H9 (cell line): ENCODE measurements at places on chromosomes 3 and 15. TPM values are rescaled to one million over a fixed set of nuclear protein-coding genes. Genes with fewer than 3 reads are reported as not detected.

- H3K4me3 ChIP-seq: no peak overlapping the region
- peaks cover 3% of the 10 kb centered on the region for H3K36me3 ChIP-seq
- no peak for DNase-seq
- H3K27ac ChIP-seq: no peak overlapping the region
Observed at GRCh38 chr3:112171144-112171543, 38.1 kb upstream of the GCSAM start.

GRCh38 chr15:32843219-32843815 is 125.5 kb downstream of the GREM1 start:
- H3K4me3 ChIP-seq: no peak overlapping the region
- DNase-seq: no peak
- no peaks in the 10 kb centered on the region for H3K36me3 ChIP-seq
- H3K27me3 ChIP-seq: no peaks in the 10 kb centered on the region
- no peak overlapping the region for H3K27ac ChIP-seq
- no peaks in the 10 kb centered on the region; the same call in 1 of the 2 replicates for H3K4me1 ChIP-seq

GRCh38 chr3:196771067-196771466 is 31.4 kb downstream of the PAK2 start:
- no peak for DNase-seq
- H3K36me3 ChIP-seq: peaks cover 12% of the 10 kb centered on the region
- H3K27ac ChIP-seq: no peak overlapping the region
- H3K4me1 ChIP-seq: peaks cover 4% of the 10 kb centered on the region; the same call in 1 of the 2 replicates
- H3K4me3 ChIP-seq: no peak overlapping the region
- H3K27me3 ChIP-seq: no peaks in the 10 kb centered on the region

GRCh38 chr3:37890522-37890921 is 28.8 kb downstream of the CTDSPL start:
- H3K27me3 ChIP-seq: no peaks in the 10 kb centered on the region
- no peaks in the 10 kb centered on the region for H3K36me3 ChIP-seq
- H3K27ac ChIP-seq: no peak overlapping the region
- DNase-seq: no peak

DNA sequence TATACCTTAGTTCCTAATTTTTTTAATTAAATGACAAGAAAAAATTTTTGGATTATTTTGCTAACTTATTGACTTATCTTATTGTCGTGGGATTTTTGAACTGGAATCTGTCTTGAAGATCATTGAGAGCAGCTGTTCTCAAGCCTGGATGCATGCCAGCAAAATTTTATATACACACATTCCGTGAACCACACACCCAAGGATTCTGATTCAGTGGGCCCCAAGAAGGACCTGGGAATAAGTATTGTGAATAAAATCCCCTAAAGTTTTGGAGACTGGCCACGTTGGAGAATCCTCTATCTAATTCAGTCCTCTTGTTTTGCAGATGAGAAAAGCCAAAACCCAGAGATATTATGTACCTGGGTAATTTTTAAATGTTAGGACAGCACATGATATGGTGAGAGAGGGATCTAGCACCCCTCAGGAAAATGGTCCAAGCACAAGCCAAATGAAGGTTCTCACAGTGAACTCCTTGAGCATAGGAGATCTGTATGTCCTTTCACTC is 55.2 kb downstream of the UNC13C start:
- no peaks in the 10 kb centered on the region for H3K27me3 ChIP-seq
- H3K36me3 ChIP-seq: no peaks in the 10 kb centered on the region
- DNase-seq: no peak
- H3K4me1 ChIP-seq: no peaks in the 10 kb centered on the region; the same call in 1 of the 2 replicates

The SCG5 gene
- 23.9 and 24.2 TPM in 2 replicates for total RNA-seq

The CCR8 gene
- total RNA-seq: 0.31 and 0.64 TPM in 2 replicates

The SH2D7 gene
- not detected in 2 replicates for total RNA-seq

The SAMMSON gene
- not detected in 2 replicates for total RNA-seq

The IQCH gene
- total RNA-seq: 1.1 and 1.9 TPM in 2 replicates
